Iris pigment epithelial cell (primary cell): ENCODE measurements at places on chromosomes 5 and 9.
A peak's percentile ranks its signal among the peaks of the same experiment; 100 is the strongest.

DNA sequence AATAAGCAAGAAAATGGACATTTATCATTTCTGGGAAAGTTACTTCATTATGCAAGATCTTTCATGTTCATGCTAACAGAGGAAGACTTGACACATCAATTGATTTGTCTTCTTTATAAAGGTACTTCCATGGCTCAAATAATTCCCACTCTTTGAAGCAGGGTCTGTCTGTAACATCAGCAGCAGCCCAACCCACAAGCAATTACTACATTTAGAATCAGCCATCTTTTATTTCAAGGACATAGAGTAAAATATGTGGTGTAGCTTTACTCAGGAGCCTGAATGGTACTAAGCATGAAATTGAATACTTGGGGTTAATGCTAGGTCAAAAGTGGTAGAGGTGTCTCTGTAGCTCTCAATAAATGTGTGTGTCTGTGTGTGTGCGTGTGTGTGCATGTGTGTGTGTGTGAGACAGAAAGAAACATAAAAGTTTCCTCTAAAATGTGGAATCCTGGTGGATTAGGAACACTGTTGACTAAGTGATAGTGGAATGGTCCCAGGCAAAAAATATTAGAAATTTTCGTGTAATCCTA lies 581.1 kb downstream of the CAAP1 start:
- DNase-seq: no peak

DNA sequence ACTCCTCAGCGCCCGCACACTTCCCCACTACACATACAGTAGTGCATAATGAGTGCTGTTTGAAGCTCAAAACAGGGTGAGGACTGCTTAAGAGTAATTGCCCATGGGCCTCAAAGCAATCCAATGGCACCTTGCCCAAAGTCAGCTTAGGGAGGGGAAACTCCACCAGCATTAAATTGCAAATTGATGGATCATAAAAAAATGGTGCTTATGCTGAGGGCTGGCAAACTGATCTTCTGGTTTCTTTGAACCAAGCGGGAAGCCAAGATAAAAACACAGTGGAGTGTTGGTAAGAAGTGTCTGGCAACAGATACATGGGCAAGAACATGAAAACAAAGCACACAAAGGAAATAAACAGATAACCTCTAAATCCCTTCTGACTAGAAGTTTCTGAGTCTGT lies 28.0 kb downstream of the TLE1 start:
- peak; percentile 24 for DNase-seq

- DNase-seq: peak; percentile 1
Observed at GRCh38 chr9:105393576-105394344, 54.1 kb upstream of the FSD1L start.

DNA sequence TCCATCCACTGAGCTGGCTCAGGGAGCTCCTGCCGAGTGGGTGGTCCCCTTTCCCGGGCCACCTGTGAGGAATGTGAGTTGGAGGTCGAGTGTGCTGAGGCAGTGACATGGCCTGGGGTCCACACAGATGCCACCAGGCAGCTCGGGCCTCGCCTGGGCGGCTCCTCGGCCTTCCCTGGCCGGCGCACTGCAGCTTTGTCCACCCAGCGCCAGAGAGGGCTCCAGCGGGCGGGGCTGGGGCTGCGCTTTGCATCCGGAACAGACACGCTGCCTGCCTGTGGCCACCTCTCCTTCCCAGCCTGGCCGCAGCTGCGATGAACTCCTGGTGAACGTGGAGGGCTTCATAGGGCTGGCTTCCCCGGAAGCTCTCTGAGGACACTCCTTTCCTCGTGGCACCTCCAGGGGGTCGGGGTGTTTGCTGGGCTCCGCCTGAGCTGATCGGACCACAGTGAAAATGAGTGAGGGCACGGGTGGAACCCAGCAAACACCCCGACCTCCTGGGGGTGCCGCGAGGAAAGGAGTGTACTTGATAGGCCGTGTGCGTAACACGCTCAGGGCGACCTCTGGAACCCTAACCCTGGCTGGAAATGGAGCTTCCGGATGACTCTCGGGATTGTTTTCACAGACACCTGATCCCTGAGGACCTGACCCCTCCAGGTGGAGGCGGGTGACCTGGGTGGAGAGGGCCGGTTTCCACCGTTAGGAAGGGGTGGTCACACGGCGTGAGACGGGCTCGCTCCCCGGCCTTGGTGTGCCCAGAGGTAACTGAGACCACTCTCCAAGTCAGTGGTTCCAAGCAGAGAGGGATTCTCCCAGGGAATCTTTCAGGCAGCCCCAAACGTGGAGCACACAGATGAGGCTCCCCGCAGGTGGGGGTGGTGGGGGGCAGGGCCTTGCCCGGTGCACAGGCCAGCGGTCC lies 31.8 kb upstream of the RXRA start:
- peak; percentile 34 for DNase-seq

- DNase-seq: peak; percentile 73
Observed at GRCh38 chr9:116589392-116590354, 97.4 kb upstream of the TRIM32 start.

- no peak for DNase-seq
Observed at GRCh38 chr9:119611565-119611964, 242.3 kb upstream of the BRINP1 start.

DNA sequence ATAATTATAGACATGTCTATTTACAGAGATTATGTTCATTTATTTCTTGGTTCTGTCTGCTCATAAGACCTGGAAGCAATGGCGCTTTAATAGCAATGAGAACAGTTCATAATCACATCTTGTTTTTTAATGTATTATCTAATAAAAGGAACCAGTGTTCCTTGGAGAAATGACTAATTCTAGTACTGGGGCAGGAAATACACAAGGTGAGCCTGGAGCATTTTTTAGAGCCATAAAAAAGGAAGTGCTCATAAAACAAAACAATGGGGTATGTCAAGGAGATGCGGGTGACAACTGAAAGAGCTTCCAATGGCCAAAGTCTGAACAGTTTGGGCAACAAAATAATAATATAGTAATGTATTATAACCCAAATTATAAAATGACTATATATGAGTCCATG lies 531.9 kb upstream of the CHD1 start:
- no peak for DNase-seq
